ENCODE measurements at places on chromosomes 2 and 18.

DNA sequence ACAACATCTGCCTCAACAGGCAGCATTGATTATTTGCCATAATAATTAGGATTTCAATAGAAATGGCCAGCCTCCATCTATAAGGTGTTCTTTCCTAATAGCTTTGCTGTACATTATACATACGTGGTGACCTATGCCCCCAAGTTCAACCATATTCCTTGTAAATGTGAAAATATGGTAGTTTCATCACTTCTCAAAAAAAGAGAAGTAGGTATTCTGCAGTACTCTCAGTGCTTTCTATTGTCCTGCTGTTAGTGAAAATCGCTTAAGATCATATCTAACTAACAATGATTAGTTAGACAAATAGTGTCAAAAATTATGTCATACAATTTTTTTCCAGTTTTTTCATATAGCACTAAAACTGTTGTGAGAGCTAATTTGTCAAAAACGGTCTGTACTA is 79.6 kb downstream of the SLC4A10 start:
- no peak for DNase-seq

DNA sequence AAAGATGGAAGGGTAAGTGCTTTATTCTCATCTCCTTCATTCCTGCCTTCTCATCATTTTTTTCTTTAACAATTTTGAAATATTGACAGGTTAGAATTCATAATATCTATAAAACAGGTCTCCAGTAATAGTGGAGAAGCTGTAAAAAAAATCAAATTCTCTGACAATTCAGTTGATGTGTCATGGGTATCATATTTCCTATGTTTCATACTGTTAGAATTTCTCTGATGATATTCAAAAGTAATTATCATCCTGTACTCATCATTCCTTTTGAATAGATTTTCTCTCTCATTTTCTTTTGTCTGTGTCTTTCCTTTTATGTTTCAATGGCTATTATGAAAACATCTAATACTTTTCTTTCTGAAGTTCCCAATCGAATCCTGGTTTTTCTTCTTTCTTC is 97.7 kb downstream of the CPS1 start:
- no peak for DNase-seq

DNA sequence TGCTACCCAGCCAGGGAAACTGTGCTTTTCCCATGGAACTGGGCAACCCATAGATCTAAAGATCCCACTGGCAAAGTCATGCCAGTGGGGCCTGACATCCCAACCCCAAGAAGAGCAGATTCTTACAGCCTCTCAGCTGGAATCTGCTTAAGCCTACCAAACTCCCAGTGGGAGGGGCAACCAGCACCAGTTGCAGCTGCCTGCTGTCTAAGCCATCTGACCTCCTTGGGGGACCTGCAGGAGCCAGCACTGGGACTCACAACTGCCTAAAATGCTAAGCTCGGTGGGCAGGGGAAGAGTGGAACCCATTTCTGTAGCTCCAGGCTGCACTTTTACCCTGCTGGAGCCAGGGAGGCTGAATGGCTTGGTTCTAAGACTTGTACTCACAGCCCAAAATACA is 770.7 kb upstream of the SLC8A1 start:
- no peak for DNase-seq

DNA sequence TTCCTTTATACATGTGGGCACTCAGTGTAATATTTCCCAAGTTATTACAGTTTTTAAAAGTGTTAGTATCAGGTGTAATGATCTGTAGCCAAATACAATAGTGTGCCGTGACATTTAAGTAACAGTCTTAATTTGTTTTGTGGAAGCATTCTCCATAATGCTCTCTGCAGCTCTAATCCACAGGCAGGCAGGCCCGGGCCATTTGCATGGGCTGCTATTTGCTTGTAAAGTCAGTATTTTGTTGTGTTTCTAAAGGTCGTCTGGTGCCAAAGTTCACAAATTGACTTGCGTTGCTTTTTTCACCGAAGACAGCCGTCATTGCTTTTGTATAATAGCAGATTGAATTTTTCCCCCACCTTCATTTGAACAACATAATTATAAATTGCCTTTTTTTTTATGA is 153.0 kb downstream of the GBX2 start:
- DNase-seq, result no peak

DNA sequence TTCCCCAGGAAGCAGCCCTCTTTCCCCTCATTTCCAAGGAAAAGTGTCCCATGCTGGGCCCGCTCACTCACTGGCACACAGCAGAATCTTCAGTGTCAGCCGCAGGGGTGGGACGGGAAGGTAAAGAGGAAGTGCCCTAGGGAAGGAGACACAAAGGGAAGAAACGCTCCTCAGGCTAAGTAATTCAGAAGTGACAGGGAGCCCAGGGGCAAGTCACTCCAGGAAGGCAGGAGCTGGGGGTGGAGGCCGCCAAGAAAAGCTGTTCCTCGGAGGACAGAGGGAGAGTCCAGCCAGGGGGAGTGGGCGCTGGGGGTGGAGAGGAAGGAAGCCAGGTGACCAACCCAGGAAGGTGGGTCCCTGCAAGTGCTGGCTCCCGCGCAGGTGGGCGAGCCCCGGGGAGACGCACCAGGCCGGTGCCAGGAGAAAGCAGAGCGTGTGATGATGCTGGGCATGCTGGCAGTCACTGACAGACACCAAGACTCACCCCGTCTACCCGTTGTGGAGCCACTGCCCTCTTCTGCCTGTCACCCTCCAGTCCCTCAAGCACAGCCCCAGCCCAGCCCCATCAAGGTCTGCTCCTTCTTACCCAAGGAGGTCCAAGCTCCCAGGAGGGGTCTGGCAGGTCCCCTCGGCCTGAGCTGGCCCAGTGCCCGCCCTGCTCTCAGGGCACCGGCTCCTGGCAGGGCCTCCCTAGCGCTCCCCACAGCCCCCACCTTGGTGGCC is 21.7 kb downstream of the HDAC4 start:
- DNase-seq, result no peak

DNA sequence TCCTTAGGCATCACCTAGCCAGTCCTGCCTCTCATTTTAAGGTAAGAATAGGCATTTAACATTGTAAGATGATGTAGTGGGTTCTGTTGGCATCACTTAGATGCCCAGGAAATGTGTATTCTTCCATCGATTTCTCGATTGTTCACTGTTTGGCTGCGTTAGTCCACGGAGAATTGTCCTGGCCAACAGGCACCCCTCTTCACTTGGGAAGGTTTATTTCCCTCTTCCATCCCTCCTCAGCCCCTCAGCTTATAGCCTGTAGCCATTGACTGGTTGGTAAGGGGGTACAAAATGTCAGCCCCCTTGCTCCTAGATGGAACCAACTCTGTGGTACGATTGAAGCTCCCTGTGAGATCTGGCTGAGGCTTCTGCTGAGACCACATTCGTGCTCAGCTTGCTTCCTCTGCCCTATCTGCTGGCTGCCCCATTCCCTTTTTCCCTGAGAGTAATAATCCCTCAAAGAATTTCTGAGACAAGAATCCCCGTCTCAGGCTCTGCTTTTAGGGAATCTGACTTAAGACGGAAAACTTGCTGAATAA is 43.4 kb downstream of the PLEKHA3 start:
- DNase-seq, result no peak

- no peak for DNase-seq
Observed at GRCh38 chr2:144252694-144253093, 267.2 kb downstream of the ZEB2 start.

- no peak for DNase-seq
Observed at GRCh38 chr2:60394463-60394862, 159.0 kb downstream of the BCL11A start.

GRCh38 chr2:188835821-188836220 is 138.4 kb upstream of the COL3A1 start:
- DNase-seq, result no peak

- DNase-seq, result no peak
Observed at GRCh38 chr2:184677171-184677570, 78.8 kb downstream of the ZNF804A start.

- DNase-seq, result no peak
Observed at GRCh38 chr2:213101109-213101508, 50.3 kb downstream of the IKZF2 start.
